ENCODE measurements at places on chromosomes 4 and X. TPM values are rescaled to one million over a fixed set of nuclear protein-coding genes. Genes with fewer than 3 reads are reported as not detected.

DNA sequence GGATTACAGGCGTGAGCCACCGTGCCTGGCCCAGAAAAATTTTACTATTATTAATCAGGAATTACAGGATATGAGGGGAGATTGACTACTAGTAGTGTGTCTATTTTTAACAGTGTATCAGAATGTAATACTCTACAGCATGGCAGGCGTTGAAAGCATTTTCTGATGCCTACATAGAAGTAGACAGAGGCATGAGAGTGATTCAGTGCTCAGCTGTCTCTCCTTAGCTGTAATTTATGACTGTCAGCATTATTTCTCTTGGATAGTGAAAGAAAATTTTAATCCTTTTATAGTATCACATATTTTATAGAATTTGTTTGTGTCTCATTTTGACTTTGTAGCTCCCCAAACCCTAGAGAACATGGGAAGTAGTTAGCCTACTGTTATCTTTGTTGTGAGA lies 20.7 kb downstream of the ARHGAP24 start:
- H3K27ac ChIP-seq: no peak overlapping the region
- no peaks in the 10 kb centered on the region for H3K4me1 ChIP-seq
- DNase-seq: no peak
- H3K27me3 ChIP-seq: no peaks in the 10 kb centered on the region

DNA sequence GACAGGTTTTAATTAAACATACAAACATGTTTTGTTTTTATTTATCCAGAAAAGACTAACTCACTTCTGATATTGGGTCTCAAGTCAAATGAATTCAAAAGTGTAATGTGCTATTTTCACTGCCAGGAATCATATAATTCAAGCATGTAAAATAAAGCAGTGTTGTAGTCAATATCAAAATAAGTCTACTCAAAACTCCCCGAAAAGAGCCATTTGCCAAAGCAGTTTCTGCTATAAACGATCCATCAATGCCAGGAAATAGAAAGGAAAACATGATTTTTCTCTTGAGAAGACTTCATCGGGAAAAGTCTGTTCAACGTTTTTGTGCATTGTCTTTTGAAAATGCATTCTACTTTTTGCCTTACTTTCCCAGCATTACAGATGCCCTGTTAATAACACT lies 633.3 kb downstream of the FAT4 start:
- H3K27me3 ChIP-seq: no peaks in the 10 kb centered on the region
- no peaks in the 10 kb centered on the region for H3K4me1 ChIP-seq
- no peak overlapping the region for H3K4me3 ChIP-seq
- no peak for DNase-seq

GRCh38 chrX:2960861-2961515 lies 31.8 kb upstream of the ARSD start:
- H3K36me3 ChIP-seq: peaks cover 33% of the 10 kb centered on the region
- no peak overlapping the region for H3K27ac ChIP-seq
- no peaks in the 10 kb centered on the region for H3K4me1 ChIP-seq
- peak; percentile 86 for DNase-seq
- peak overlapping the region; percentile 90 for H3K4me3 ChIP-seq

GRCh38 chr4:141642711-141643110 lies 6.3 kb downstream of the IL15 start:
- no peaks in the 10 kb centered on the region for H3K4me1 ChIP-seq
- H3K27ac ChIP-seq: no peak overlapping the region
- H3K4me3 ChIP-seq: no peak overlapping the region
- DNase-seq: no peak
- H3K36me3 ChIP-seq: no peaks in the 10 kb centered on the region

GRCh38 chr4:152485726-152486276 lies 50.1 kb downstream of the FBXW7 start:
- H3K4me1 ChIP-seq: no peaks in the 10 kb centered on the region
- no peak overlapping the region for H3K4me3 ChIP-seq
- H3K36me3 ChIP-seq: no peaks in the 10 kb centered on the region

DNA sequence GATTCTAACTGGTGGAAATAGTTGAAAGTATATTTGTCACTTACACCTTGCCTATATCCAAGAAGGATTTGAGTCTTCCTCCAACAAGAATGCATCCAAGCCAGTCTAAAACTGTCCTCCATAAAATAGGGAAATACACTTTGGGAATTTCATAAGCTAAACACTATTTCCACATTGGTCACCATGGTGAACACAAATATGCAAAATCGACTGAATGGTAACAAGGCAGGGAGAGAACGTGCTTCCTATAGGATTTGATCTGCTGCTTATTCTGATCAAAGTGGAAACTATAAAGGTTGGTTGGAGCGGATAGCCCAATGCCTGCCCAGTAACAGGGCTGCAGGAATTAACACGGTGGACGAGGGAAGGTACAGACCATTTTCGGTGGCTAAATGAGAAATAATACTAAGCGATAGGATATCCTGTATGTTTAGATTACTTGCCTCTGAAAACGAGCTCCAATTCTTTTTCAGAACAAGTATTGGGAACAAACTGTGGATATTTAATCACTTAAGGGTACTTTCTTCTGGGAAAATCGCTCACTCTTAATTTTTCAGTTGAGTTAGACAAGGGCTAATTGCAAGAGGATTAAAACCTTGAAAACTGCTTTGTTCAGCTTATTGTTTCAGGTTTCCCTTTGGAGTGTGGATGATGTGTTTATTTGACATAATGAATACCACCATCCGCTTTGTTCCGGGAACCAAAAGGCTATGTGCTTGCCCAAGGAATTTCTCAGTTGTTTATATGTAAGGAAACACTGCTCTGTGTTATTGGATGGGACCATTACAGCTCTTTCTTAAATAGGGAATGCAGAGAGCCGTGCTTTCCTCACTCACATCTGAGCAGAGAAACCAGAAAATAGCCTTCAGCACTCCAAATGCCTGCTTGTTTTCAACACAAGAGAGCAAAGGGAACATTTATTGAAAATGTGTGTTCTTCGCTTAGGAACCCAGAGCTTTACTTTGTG lies 194.4 kb downstream of the CBR4 start:
- H3K36me3 ChIP-seq: no peaks in the 10 kb centered on the region
- H3K4me1 ChIP-seq: peaks cover 13% of the 10 kb centered on the region
- peak overlapping the region; percentile 67 for H3K27ac ChIP-seq
- H3K27me3 ChIP-seq: no peaks in the 10 kb centered on the region
- H3K4me3 ChIP-seq: no peak overlapping the region

DNA sequence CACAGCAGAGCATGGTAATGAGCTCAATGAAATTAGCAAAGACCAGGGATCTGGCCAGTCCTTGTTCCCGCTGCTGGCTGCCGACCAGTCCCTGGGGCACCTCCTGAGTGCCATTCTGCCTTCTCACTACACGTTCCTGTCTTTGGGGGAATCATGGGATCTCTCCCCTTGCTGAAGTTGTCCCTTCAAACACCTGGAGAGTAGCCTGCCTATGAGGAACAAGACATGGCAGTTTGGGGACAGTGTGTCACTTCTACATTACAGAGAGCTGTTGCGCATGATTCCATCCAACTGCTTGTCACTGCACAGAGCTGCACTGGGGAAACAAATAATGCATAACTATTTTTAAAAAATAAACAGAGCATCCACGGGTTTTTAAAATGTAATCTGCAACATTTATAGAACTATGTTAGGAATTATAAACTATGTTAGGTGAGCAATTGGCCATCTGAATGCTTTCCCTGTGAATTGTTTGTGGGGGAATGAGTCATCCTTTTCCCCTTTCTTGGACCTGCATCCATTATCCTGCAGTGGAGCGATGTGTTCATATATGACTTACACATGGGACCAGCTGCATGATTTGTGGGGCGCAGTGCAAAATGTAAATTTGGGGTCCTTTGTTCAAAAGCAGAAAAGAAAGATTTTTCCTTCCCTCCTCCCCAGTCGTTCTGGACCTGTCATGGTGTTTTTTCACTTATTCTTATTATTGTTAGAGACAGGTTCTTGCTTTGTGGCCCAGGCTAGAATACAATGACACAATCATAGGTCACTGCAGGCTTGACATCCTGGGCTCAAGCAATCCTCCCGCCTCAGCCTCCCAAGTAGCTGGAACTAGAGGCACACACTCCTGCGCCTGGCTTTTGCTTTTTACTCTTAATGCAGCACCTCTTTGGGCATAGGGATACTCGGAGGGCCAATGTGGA lies 115.0 kb upstream of the TBL1X start:
- H3K36me3 ChIP-seq: no peaks in the 10 kb centered on the region
- no peaks in the 10 kb centered on the region for H3K27me3 ChIP-seq
- no peaks in the 10 kb centered on the region for H3K4me1 ChIP-seq
- no peak overlapping the region for H3K4me3 ChIP-seq
- no peak overlapping the region for H3K27ac ChIP-seq
- DNase-seq: no peak

GRCh38 chr4:148986951-148987350 lies 544.7 kb upstream of the NR3C2 start:
- H3K4me1 ChIP-seq: no peaks in the 10 kb centered on the region
- no peaks in the 10 kb centered on the region for H3K36me3 ChIP-seq
- no peaks in the 10 kb centered on the region for H3K27me3 ChIP-seq
- H3K27ac ChIP-seq: no peak overlapping the region

GRCh38 chr4:110172972-110173371 lies 25.4 kb downstream of the ELOVL6 start:
- peaks cover 3% of the 10 kb centered on the region for H3K4me1 ChIP-seq
- H3K27me3 ChIP-seq: no peaks in the 10 kb centered on the region
- no peak overlapping the region for H3K4me3 ChIP-seq
- DNase-seq: no peak
- H3K27ac ChIP-seq: no peak overlapping the region

ADH1B gene
- not detected for total RNA-seq

FOXP3 gene
- total RNA-seq: 0.77 TPM

TREX2 gene
- 0.70 TPM for total RNA-seq

CXXC4 gene
- 5.6 TPM for total RNA-seq

DGKQ gene
- total RNA-seq: 25.9 TPM

GRIA2 gene
- not detected for total RNA-seq

CTAG2 gene
- not detected for total RNA-seq

SMIM31 gene
- not detected for total RNA-seq
